Myocyte (in vitro differentiated cells): ENCODE measurements at places on chromosomes 3 and 15.
A peak's percentile ranks its signal among the peaks of the same experiment; 100 is the strongest.

DNA sequence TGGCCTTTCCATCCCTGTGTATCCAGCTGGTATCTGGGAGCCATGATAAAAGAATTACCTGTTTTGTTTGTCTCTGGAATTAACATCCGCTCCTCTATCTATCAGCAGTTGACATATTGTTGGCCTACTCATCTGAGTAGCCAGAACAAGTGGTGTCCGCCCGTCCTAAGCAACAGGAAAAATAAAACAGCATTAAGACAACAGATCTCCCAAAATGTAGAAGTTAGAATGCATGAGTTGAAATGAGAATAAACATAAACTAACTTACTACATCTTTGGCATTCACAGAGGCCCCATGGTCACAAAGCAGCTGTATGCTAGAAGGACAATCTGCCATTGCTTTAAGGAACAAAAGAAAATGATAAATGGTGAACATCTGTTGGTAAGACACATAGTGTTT, 75.9 kb downstream of the UACA start:
- DNase-seq = peak; percentile 56

- no peak for DNase-seq
Measured at GRCh38 chr3:113006359-113007056, 15.7 kb downstream of the GTPBP8 start.

DNA sequence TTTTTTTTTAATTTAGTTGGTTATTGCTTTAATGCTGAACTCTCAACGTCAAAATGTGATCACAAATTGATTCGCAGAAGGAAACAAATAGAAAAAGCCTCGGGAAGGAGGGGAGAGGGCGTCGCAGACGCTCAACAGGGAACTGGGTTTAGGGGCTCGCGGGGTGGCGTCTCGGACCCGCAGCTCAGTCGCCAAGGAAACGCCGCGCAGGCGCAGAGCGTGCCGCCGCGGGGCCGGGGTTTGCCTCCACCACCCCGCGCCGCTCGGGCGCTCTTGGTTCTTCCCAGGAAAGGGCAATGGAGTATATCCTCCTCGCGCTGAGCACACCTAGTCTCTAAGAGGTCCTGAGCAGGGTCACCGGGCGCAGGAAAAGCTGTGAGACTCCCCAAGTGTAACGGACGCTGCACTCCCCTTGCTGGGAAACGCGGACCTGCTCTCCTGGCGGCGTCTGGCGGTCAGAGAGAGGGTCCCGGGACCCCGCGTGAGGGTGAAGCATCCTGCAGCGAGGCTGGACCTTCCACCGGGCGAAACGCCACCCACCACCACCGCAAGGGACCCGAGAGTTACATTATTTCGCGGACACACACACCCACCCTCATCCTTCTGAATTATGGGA, 753 bp downstream of the PLCH1 start:
- DNase-seq = peak; percentile 45

DNA sequence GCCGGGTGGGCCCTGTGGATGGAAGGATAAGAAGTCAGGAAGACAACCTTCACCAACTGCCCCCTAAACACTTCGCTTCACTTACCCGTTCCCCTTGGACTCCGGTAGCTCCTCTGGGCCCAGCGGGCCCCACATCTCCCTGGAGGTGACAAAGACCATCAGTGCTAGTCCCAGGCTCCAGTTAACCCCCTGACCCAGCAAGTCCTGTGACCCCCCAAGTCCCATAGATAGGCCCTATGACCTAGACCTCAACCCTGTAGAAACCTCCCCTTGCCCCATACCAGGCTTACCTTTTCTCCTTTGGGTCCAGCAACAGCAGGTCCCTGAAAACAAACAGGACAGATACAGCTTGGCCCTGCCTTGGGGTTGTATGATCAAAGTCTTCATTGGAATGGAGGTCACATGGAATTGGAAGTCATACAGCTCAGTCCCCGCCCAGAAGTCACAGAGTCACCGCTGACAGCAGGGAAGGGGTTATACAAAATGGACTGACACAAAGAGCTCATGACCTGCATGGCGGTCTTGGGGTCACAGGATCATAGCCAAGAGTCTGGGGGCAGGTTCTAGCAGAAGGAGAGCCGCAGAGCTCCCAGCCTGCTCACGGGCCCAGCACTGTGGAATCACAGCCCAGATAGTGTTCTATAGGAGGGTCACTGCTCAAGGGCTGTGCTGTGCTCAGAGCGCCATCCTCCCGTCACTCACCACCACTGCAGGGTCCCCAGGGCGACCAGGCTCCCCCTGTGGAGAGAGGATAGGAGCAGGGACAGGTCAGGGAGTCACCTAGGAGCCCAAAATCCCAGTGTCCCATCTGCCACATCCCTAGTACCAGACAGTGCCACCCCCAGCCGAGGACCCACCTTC, 13.3 kb downstream of the COL7A1 start:
- no peak for DNase-seq

- DNase-seq = no peak
Measured at GRCh38 chr3:133271539-133271938, 128.3 kb upstream of the BFSP2 start.

DNA sequence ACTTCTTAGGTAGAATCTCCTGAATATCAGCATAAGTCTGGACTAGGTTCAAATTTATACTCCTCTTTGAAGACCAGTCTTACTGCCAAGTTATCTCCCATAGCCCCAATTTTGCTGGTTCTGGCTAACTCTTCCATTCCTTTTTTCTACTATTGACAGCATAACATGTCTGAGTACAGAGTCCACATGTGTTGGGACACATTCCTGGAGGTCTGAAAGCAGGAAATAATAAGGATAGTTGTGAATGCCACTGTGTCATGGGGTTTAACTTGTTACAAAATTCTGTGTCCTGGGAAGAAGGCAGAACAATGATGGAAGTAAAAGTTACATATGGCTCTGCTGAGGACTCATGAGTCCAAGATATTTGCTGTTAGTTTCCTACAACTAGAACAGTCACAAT, 57.4 kb upstream of the ZBTB20 start:
- DNase-seq = no peak

DNA sequence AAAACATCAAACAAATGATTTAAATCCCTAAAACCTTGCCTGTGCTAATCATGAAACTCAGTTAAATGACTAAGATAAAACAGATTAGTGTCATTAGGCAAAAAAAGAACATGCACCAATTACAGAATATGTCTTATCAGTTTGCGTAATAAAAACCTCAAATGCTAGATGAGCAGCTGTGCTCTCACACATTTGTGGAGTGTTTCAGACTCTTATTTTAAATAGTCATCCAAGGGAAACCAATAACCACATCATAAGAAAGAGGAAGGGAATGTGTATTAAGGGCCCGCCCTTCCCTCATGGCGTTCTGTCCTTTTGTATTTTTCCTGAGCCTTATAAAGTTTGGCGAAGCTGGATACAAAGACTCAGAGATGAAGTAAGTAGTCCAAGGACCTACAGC, 6.6 kb downstream of the SAMMSON start:
- DNase-seq = peak; percentile 28

DNA sequence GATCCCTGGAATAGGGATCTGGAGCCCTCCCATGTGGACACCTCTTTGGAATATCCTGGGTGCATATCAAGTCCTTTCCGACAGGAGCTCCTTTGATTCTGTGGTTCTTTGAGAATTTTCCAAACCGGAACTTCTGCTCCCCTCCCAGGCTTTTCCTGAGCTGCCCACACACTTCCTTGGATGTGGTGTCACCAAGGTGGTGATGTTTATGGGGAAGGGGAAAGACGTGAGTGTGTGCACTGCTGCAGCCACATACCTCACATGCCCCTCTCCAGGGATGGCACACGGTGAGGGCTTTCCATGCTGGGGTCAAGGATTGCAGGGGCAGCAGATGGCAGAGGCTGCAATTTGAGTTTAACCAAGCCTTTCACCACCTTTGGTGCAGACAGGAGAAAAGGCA, 27.9 kb upstream of the PSTPIP1 start:
- no peak for DNase-seq

GRCh38 chr3:55190331-55190730, 262.5 kb upstream of the LRTM1 start:
- no peak for DNase-seq

DNA sequence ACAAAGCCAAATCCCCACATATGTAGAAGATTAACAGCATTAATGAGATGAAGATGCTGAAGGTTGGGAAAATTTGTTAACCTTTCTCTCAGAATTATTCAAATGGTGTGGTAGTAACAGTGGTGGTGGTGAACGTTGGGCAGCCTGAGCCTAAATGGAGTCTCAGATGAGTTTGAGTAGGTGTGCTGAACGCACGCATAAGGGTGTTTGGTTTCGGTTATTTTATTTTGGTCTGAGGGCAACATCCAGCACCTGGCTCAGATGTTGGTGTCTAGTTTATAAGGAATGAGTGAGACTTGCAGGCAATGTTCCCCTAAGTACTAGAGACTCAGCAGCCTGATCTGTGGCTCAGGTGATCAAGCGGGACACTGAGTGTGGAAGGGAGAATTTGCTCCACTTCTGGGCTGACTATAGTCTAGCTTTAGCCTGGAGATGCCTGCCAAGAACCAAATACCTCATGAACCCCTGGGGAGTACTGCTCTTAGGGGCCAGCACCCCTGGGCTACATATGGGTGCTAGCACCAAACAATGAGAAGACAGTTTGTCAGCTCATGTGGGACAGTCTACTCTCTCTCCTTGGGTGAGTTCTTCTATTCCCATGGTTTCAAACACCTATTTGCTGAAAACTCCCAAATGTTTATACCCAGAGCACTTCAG, 39.5 kb upstream of the ATP2C1 start:
- no peak for DNase-seq

GRCh38 chr15:67700023-67700422, 125.3 kb upstream of the SKOR1 start:
- no peak for DNase-seq

DNA sequence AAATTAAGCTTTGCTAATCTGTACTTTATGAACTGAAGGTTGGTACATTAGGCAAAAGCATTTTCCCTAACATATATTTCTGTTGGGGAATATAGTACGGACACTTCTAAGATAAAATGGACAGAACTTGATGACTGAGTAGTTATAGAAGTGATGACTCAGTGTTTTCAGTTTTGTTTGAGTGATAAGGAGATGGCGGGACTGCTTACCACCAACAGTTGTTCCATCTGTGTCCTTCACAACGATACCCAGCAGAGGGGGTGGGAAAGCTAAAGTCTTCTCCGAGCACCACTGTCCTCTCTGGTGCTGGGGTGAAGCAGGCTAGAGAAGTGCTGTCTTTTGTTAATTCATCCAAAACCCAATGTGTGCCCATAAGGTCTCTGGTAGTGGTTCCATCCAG, 195.8 kb downstream of the CD47 start:
- DNase-seq = peak; percentile 18

- DNase-seq = no peak
Measured at GRCh38 chr15:67914537-67915460, 75.0 kb upstream of the RNU6-1 start.

- DNase-seq = peak; percentile 49
Measured at GRCh38 chr3:158352551-158352950, 218.4 kb upstream of the MLF1 start.

DNA sequence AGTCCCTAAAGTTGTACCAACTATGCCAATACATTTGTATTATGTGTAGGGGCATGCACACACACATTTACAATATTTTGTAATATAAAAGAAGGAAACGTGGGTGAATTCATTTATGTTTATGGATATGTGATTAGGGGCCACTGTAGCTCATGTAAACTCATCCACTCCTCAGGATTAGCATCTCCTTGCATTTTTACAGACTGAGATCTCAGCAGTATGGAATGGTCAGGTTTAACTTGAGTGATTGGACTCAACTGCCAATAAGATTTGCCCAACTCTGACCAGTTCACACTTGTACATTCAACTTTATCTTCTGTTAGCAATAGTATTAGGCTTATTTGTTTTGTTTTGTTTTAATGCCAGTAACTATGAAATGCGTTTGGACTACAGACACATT, 36.5 kb downstream of the PSMD6 start:
- DNase-seq = no peak
